ENCODE measurements at places on chromosomes 1 and 21. TPM values are rescaled to one million over a fixed set of nuclear protein-coding genes. Genes with fewer than 3 reads are reported as not detected.

NTMT2 gene
- not detected for total RNA-seq

RBM34 gene
- total RNA-seq, result 175 TPM

CHRNB2 gene
- total RNA-seq, result not detected

TDRD10 gene
- not detected for total RNA-seq

- H3K4me1 ChIP-seq, result no peaks in the 10 kb centered on the region
- H3K27ac ChIP-seq, result no peak overlapping the region
- DNase-seq, result no peak
- H3K4me3 ChIP-seq, result no peak overlapping the region
Observed at GRCh38 chr1:44012941-44013609, 18.2 kb downstream of the SLC6A9 start.

DCST1 gene
- total RNA-seq, result 0.32 TPM

THEM5 gene
- total RNA-seq, result not detected

CFHR2 gene
- not detected for total RNA-seq

DNA sequence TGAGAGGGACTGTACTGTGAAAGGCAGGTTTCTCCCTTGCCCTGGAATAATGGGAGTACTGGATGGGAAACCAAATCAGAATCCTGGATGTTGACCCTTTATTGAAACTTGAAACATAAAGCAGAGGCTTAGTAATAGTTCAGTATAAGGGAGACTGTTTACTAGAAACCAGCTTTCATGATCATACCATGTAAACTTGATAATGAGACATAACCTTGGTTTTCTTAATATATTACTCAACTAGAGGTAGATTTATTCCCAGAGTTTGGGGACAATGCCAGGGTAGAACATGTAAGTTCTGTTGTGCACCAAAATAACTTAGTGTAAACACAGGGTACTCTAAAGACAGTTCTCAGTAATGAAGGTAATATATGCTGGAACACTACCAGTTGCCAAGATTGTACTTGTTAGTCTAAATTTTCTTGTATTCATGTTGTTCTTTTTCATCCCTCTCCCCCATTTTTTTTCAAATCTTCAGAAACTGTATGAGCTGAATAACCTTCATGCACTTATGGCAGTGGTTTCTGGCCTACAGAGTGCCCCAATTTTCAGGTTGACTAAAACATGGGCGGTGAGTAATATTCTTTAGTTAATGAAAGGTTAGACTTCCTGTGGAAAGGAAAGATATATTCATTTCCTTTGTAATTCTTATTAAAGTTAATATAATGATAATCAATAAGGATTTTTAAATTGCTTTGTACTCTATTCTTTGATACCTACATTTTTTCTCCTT, 49.6 kb downstream of the ANGPTL1 start:
- H3K27ac ChIP-seq, result no peak overlapping the region
- peak; percentile 7 for DNase-seq
- no peaks in the 10 kb centered on the region for H3K4me1 ChIP-seq
- H3K4me3 ChIP-seq, result no peak overlapping the region
